Hippocampal formation (tissue), 2 donors: ENCODE measurements at places on chromosomes 7 and 10.

- no peak for DNase-seq
These were observed 2.3 kb upstream of the FZD9 start for GRCh38 chr7:73431041-73431835.

DNA sequence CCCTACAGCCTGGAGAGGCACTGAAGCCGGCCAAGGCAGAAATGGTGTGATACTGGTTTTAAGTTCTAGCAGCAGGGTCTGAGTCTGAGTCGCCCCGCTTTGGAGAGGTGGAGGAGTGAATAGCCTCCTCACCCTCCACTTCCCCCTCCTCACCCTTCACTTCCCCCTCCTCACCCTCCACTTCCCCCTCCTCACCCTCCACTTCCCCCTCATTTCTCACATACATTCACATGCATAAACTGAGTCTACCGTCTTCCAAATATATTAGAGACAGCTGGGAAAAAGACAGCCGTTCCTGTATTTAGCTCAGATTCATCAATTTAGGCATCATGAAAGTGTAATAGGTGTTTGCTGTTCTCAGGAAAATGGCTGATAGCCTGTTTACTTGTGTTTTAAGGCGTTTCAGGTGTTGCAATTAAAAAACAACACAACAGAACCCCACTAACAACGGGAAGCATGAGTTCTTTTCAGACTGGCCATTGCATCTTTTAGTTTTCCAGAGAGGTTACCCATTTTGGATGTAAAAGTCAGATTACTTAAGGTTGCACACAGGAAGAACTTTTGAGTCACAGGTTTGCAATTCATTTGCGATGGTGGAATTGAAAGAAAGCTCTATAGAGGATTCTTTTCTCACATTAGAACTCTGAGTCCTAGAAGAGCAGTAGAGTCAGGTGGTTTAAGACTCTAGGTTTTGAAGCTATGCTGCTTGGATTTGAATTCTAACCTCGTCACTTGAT lies 861 bp downstream of the NRBF2 start:
- DNase-seq, result no peak

- no peak for DNase-seq
These were observed 44.8 kb upstream of the FAM133B start for GRCh38 chr7:92634924-92635519.

- no peak for DNase-seq
These were observed 75.9 kb upstream of the PTPRZ1 start for GRCh38 chr7:121796936-121797656.

DNA sequence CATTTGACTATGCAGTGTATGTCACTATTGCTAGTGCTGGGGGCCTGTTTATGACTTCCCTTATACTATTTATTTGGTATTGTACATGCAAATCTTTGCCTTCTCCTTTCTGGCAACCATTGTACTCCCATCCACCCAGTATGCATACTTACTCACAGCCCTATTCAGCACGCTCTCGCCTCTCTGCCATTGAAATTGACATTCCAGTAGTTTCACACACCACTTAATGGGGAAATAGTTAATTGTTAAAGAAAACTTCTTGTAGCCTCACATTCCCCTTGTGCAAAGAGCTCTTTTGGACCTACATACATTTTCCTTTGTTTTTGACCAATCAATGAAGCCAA lies 9.9 kb downstream of the CLDN12 start:
- DNase-seq, result no peak

- DNase-seq, result no peak
These were observed 171.5 kb downstream of the ZMYND11 start for GRCh38 chr10:306675-307185.

- DNase-seq, result no peak
These were observed 23.9 kb downstream of the CARD11 start for GRCh38 chr7:3019801-3020200.

DNA sequence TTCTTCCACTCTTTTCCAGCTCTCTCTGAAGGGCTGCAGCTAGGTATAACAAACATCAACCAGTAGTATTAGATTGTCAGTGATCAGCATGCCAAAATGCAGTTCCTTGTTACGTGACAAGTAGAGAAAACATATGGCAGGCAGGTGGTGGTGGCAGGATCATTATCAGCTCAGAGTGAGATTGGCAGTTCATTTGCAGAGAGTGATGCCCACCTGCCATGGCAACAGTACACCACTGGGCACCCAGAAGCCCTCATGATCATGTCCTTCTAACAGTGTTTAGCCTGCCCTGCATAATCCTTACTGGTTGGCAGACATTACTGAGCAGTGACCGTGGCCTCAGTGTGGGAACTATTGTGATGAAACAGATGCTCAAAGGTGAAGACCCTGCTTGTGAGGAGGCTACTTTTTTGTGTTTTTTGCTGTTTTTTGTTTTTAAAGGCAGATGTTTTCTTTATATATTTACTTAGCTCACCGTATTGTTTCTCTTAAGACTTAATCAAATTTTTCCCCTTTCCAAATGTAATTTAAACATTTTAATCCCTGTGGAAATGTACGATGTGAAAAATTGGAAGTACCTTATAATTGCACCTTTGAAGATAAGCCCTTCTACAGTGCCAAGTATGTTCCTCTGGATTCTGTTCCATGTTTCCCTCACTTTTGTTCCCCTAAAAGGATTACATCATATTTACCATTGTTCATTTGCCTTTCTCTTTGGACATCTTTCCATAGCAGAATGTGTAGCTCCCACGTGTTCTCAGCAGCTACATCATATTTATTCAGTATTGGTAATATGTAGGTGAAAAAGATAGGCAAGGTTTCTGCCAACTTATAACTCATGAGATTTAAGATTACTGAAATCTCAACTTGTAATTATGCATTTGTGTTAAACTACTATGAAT lies 179.6 kb downstream of the SND1 start:
- no peak for DNase-seq

- no peak for DNase-seq
These were observed 12.2 kb upstream of the SVIL start for GRCh38 chr10:29646960-29647461.

DNA sequence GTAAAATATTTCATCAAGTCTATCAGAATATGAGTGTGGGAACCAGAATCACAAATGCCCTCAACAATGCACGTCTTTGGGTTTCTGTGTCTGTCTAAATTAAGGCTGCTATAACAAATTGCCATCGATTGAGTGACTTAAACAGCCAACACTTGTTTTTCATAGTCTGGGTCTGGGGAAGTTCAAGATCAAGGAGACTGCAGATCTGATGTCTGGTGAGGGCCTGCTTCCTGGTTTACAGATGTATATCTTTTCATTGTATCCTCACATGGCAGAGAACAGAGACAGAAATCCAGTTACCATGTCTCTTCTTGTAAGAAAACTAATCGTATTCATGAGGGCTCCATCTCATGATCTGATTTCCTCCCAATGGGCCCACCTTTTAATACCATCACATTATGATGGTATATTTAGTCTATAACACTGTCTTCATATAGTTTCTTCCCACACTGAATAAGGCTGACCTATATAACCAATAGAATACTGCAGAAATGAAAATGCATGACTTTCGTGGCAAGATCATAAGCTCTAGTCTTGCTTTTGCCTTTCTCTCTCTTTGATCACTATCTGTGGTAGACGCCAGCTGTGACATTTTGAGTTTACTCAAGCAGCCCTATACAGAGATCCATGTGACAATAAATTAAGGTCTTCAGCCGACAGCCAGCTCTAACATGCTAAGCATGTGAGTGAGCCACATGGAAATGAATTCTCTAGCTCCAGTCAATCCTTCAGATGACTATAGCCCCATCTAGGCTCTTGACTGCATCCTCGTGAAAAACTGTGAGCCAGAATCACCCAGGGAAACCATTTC lies 51.9 kb downstream of the THSD7A start:
- no peak for DNase-seq

DNA sequence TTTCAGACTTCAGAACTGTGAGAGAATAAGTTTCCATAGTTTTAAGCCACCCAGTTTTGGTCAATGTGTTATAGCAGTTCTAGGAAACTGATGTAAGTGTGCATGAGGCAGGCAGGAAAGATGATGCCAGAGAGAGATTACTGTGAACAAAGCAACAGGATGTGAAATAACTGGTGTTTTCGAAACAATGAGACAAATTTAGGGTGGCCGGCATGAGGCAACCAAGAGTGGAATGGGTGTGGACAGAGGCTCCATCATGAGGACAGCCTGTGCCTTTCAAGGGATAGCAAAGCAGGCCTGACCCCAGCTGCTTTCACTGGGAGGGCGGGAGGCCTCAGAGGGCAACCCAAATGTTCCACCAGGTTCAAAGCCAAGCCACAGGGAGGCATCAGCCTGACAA lies 67.3 kb upstream of the UCN3 start:
- no peak for DNase-seq

DNA sequence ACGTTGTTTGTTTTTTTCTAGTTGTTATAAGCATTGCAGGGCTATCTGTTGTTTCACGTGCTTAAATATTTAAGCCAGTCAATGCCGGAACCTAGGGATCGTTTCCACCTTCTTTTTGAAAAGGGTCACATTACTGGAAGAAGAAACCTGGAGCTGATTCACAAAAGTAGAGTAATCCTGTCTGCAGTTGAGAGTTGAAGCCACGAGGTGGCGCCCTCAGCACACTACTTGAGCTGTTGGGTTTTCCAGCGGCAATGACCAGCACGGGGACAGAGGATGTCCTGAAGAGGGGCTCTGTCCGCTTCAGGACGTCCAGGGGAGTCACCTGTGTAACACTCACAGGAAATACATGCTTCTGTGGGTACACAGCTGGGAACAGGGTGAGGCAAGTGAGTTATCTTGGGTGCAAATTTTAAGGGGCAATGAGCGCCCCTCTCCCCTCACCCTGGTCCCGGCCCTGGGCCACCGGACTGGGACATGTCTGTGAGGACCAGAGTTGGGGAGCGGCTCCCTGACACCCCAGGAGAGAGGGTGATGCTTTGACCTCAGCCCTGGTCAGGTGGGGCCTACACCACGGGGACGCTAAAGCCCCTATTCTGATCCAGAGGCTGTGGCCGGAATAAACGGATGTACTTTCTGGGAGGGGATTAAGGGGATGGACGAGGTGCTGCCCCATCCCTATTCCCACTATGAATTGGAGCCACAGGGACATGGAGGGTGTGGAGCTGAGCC lies 26.3 kb upstream of the WDFY4 start:
- DNase-seq, result peak; percentile 43

DNA sequence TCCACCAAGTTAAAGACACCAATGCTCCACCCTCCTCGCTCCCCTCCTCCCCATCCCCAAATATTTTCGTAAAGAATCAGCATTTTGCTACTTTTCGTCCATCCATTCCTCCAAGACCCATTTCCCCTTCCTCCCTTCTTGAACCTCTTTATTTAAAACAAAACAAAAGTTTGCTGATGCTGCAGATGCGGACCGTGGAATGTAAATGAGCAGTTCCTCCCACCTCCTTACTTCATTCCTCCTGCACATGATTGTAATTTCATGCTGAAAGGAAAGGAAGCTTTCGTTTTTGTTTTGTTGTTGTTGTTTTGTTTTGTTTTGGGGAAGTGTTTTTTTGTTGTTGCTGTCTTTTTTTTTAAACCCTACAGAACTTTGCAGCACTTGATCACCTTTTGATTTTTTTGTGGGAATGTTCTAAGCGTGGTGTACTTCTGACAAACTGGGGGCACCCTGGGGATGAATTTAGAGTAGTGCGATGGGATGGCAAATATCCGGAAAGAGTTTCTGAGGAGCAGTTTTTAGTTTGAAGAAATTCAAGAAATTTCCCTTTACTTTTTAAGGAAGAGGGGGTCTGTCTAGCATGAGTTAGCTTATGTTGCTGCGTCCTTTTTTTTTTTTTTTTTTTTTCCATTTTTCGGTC lies 177.3 kb downstream of the TCF7L2 start:
- DNase-seq, result no peak

DNA sequence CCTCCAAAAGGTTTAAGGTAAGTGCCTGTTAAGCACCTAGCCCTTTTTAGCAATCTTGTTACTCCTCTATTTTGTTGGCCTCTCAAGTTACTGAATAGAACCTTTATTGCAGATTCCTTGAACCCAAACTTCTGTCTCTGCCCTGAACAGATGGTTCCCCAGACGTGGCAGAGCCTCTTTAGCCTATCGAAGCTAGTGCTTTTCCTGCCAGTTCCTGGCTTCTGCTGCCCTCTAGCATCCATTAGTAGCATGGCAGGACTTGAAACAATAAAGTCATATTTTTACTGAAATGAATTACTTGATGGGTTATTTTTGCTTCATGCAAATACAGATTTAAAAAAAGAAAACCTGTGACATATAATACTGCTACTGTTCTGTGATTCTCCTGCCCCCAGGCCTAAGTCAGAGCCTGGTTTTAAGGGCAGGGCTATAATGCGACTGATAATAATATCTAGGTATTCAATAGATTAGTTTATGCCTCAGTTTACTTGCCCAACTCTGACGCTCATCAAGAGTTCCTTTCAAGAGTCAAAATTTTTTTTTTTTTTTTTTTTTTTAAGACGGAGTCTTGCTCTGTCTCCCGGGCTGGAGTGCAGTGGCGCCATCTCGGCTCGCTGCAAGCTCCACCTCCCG lies 84.3 kb upstream of the PHF14 start:
- DNase-seq, result peak; percentile 59

- no peak for DNase-seq
These were observed 45.6 kb upstream of the PURB start for GRCh38 chr7:44930921-44931320.

GRCh38 chr7:129832701-129833227 lies 120.0 kb downstream of the UBE2H start:
- no peak for DNase-seq

DNA sequence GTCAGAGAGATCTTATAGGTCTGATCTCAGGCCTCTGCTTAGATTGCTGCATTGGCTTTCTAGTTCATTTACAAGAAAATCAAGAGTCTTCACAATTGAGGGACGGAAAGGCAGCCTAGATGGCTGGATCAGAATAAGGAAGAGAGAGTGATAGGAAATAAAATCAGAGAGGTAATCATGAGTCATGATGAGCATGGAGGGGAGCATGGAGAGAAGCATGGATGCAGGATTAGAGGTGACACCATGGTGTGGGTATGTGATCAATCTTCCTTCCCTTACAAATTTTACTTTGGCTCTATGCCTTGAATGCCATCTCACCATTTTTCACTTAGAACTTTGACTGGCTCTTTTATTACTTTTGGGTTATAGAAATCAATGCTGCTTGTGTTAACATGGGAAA lies 1.4 kb downstream of the BCCIP start:
- DNase-seq, result no peak

DNA sequence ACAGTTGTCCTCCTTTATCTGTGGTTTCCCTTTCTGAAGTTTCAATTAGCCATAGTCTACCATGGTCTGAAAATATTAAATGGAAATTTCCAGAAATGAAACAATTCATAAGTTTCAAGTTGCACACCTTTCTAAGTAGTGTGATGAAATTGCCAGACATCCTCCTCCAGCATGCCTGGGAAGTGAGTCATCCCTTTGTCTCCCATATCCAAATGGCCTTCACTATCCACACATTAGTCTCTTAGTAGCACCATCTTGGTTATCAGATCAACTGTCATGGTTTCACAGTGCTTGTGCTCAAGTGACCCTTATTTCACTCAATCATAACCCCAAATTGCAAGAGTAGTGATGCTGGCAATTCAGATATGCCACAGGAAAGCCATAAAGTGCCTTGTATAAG lies 83.4 kb upstream of the PPP1R9A start:
- DNase-seq, result no peak

- DNase-seq, result no peak
These were observed 75.6 kb downstream of the FOXL3 start for GRCh38 chr7:365593-365992.
